ENCODE measurements at places on chromosomes 16 and 17.

- no peak for DNase-seq
These were observed 19.8 kb upstream of the MAPK3 start for GRCh38 chr16:30142672-30143346.

GRCh38 chr17:77691216-77692085 is 267.1 kb upstream of the TNRC6C start:
- no peak for DNase-seq

- DNase-seq: no peak
These were observed 37.7 kb downstream of the BRIP1 start for GRCh38 chr17:61825448-61826137.

DNA sequence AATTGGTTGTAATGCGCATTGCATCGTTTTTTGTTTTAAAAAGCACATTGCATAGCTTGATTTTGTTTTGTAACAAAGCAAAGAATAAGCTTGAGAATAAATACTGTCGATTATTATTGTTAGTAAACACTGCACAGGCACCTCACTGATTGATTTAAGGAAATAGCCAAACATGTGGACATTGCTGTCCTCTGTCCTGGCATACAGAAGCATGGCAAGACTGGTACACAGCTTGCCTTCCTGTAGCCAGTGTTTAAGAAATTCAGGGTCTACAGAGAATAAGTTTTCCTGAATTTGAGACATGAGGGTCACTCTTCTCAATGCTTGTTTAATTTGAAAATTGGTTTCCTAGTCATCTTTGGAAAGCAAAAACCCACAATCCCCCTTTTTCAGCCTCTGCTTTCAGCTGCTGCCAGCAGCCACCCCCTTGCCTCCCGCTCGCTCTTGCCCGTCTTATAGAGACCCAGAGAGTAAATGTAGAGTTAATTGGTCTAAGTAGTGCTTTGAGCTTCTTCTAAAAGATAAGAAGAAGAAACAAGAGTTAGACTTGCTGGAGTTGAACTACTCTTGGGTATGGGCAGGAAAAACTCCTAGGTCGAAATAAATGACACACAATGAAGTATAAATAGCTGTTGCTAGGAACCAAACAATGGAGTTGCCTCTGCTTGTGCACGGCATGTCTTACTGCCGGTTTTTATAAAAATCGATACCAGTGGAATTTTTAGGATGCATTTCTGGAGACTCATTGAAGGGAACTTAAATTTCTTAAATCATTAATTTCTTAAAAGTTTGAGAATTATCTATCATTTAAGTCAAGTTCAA is 116.6 kb downstream of the MRTFB start:
- DNase-seq: no peak

DNA sequence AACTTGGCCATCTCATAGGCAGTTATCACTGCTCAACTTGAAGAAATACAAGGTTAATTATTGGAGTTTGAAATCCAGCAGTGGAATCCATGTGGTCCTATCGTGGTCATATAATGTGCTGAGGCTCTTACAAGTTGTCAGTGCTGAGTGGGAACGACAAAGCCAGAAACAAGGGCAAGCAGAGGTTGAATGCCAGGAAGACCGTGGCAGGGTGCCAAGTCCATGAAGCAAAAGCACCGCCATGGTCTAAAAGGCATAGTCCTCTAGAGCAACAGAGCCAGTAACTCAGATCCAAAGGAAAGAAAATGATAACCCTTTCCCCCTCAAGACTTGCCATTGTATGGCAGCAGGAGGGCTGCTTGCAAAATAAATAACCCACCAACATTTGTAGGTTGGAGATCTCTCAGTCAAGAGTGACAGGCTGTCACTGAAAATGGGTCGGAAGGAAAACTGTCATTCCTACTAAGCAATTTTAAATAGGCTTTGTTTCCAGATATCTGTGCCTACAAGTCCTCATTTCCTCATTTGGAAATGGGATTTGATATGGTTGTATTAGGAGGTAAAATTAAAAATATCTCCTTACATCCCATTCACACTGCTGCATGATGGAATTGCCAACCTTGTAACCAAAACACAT is 36.4 kb upstream of the HSBP1 start:
- no peak for DNase-seq

GRCh38 chr16:9395958-9396359 is 304.5 kb downstream of the HAPSTR1 start:
- DNase-seq: no peak

GRCh38 chr17:74592087-74592990 is at the start of gene CD300LD:
TSS of gene CD300LD (minus strand) at chr17:74592283. CDS start at chr17:74592202, 81 bp downstream.
- DNase-seq: no peak

DNA sequence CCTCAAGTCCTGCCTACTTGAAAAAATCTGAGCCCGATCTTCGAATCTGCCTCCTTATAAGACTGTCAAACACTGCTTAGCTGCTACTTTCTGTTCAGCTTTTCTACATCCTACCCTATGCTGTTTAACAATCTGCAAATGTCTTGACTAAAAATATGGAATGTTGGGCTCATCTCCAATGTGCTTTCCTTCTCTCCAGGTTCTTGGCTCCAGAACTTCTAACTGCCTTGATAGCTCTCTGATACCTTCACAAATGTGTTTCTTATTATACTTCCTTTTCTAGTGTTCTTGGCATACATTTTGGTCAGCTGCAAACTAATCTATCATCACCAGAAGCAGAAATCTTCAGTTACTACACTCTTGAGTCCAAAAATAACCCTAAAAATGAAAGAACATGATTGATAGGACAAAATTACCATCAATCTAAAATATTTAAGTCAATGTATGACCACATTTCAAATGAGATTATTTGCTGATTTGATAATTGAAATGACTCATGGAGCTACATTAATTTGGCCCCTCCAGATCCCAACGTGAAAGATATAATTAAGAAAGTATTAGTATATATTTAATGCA is 372.3 kb upstream of the MON1B start:
- DNase-seq: no peak

DNA sequence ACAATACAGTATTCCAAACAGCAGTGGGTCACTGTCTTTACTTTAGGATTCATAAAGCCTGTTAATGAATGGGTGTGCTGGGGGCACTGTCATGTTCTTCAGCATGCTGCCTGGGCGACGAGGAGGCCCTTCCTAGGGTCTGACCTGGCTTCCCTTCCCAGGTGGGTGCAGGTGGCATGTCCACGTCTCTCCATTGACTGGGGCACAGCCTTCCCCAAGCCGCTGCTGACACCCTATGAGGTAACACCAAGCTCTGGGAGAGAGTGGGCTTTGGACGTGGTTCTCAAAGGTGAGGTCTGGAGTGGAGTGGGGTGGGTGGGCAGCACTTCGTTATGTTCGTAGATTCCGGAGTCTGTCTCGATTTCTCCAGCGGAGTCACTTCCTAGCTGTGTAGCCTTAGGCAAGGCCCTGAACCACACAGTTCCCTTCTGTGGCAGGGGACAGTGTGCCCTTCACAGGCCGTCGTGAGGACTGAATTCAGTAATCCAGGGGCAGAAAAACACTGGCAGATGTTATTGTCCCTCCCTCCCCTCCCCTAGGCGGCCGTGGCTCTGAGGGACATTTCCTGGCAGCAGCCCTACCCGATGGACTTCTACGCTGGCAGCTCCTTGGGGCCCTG is 771 bp upstream of the OVCA2 start:
- DNase-seq: no peak

- DNase-seq: no peak
These were observed 131.0 kb downstream of the PRKCB start for GRCh38 chr16:23966597-23967394.

- DNase-seq: no peak
These were observed 1.8 kb downstream of the MMP15 start for GRCh38 chr16:58027161-58027915.

DNA sequence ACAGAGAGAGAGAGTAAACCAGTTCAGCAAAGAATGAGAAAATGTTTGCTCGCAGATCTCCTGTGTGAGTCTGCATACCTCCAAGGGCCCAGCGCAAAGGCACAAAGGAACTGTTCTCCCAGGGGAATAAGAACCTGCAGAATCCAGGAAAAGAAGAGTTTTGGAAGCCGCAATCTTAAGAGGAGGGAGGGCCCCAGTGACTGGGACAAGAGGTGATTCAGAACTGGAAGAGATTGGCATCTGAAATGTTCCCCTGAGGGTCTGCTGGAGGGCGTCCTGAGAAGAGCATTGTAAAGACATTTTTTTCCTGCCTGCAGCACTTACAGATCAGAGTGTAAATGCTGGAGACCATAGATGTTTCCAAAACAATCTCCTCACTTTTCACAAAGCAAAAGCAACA is 6.1 kb downstream of the ATMIN start:
- no peak for DNase-seq

GRCh38 chr16:87404764-87405625 is 12.9 kb downstream of the MAP1LC3B start:
- no peak for DNase-seq

DNA sequence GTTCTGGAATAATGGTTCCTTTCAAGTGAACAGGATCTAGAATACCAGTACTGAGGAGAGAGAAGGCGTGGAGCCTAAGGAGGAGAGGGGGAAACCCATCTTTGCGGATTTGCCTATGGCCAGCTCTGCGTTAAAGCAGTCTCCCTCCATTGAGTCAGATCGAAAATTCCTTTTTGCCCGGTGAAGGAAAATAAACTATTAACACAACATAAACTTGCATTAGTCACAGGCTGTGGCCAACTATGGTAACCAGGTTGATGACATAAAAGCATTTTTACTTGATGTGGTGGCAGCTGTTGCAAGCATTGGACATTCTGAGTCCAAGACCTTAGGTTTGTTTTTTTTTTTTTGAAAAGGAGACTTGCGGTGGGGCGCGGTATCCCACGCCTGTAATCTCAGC is 8.9 kb downstream of the LDAF1 start:
- no peak for DNase-seq

DNA sequence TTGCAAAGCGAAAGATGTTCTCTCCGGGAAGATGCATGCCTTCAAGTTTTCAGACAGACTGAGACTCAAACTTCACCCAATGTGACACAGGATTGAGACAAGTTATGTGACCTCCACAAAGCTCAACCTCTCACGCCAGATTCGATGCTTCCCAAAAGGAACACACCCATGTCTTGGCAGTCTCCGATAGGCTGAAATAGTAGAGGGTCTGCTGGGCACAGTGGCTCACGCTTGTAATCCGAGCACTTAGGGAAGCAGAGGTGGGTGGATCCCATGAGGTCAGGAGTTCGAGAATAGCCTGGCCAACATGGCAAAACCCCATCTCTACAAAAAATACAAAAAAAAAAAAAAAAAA is 22.1 kb downstream of the ZFHX3 start:
- DNase-seq: no peak

DNA sequence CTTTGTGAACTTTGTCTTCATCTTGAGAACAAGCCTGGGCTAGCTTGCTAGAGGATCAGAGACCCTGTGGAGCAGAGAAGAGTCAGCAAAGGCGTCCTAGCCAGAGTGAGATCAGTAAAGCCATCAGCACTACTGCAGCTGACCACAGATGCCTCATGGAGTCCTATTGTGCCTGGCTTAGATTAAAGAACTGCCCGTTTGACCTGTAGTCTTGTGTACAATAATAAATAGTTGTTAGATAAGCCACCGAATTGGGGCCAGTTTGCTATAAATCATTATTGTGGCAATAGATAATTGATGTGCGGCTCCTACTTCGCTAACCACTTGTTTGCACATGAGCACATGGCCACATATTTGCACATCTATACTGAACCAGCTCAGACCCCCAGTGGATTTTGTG is 103.0 kb downstream of the CYLD start:
- DNase-seq: no peak

DNA sequence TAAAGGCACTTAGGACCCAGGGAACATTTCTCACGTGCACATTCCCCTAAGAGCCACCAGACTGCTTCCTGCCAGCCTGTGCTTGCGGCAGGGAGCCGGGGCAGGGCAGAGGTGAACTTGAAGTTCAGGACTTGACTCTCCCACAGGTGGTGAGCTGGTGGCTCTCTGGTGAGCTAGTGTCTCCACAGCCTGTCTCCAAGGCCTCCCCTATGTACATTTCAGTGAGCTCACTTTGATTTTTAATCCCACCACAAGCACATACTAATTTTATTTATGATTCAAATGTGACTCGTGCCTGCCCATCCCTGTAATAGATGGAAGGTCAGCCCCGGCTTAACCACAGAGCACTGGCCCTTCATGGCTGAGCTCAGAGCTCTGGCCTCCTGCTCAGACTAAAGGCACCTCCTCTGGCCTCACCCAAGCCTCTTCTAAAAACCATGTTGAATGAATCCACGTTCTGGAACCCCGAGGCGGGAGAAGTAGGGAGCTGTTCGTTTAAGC is 9.2 kb downstream of the SNN start:
- no peak for DNase-seq

- no peak for DNase-seq
These were observed 85.6 kb downstream of the WNT3 start for GRCh38 chr17:46732754-46733398.

GRCh38 chr17:7652388-7653356 is 1.9 kb downstream of the ATP1B2 start:
- no peak for DNase-seq

- DNase-seq: no peak
These were observed 134.2 kb downstream of the AATF start for GRCh38 chr17:37082985-37083384.

DNA sequence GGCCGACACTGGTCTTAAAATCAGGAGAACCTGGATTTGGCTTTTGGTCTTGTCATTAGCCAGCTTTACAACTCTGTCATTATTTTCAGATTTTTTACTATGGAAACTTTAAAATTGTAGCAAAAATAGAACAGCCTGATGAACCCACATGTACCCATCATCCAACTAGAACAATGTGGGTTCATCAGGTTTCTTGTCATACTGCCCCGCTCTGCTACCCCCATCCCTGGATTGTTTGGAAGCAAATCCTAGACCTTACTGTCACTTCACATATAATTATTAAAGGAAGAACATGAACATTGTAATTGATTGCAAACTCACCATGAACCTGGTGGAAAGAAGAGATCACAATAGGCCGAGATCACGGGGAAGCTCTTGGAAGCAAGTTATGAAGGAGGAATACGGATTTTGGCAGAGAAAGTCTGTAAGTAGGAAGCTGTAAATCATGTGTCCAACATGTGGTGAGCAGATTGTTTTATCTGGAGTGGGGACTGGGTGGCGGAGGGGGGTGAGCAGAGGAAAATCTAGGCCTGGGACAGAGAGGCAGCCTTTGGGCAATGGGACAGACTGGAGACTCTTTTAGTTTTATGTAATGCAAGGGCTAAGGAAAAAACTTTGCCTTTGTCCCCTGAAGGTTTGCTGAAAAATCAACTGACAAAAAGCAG is 67.0 kb downstream of the PITPNC1 start:
- no peak for DNase-seq

Data from stimulated activated CD4-positive, alpha-beta T cell treated with anti-CD3 and anti-CD28 coated beads, Interleukin-12 subunit alpha, Interleukin-12 subunit beta, amount 100 ng/mL, for 4 hours (primary cell).